CD4-positive, alpha-beta T cell treated with Interleukin-4 for 1 hour (primary cell): ENCODE measurements at places on chromosomes 4 and X.

- no peak for DNase-seq
Observed at GRCh38 chr4:176009254-176009653, 56.4 kb upstream of the WDR17 start.

GRCh38 chrX:57821703-57822387 lies 88.4 kb downstream of the ZXDA start:
- peak; percentile 60 for DNase-seq

DNA sequence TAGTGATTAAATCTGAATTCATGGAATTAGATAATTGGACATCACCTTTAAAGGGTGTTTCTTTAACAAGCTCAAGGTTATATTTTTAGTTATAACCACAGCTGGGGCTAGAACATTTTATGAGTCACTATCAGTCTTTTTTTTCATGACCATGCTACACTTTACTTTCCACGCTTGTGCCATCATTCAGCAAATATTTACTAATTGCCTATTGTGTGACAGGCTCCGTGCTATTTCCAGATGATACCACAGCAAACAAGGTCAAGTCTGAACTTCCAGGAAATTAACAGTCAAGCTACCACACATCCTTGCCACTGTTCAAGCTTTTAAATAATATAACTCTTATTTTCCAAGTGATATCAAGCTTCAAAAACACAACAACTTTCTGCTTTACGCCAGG lies 16.5 kb downstream of the SPANXN3 start:
- DNase-seq, result no peak

DNA sequence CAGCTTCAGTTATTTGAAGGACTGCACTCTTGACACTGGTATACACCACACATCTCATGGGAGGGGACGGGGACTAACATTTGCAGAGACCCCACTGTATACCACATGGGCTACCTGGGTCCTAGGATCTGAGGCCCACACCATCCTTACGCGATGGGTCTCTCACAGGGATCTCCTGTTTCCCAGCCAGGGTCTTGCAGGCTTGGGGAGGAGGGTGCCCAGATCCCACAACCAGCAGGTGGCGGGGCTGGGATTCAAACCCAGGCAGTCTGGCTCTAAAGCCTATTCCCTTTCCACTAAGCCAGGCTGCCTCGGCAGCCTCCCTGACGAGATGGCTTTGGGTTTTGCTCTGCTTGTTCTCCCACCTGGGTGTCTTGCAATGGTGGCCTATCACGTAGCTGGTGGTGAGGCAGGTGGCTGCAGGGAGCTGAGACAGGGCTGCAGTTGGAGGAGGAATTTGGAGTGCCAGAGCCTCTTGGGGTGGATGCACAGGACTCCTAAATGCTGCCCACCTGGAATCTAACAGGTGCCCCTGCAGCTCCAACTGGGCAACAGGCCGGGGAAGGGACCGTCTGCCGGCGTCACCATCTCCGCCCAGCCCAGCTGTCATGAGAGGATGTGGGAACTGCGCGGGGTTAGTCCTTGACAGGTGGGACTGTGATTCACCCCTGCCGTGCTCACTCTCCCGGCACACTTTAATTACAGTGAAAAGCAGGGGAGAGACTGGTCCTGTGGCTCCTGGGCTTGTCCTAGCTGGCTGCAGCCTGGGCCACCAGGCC lies 110.7 kb downstream of the PSAPL1 start:
- DNase-seq, result no peak

GRCh38 chr4:145945431-145946155 lies 7.0 kb upstream of the ZNF827 start:
- DNase-seq, result no peak

GRCh38 chr4:124530464-124531077 lies 182.0 kb downstream of the ANKRD50 start:
- DNase-seq, result no peak

GRCh38 chrX:65674204-65674893 lies 6.9 kb downstream of the MSN start:
- DNase-seq, result peak; percentile 35

DNA sequence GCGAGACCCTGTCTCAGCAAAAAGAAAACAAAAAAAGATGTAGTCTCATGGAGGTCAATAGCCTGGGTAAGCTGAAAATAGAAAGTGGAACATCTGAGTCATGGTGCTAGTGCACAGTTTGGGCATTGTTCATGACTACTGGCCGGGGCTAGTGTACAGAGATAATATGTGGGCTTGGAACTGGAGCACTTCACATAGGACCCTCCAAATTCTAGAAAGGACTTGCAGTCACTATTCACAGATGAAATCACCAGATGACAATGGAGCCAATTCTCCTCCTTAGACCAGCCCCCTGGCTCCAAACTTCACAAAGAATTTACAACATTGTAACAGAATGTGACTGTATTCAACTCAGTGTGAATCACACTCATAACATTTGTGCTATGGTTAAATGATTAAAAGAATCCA lies 367.8 kb upstream of the SLC7A11 start:
- no peak for DNase-seq

- DNase-seq, result no peak
Observed at GRCh38 chr4:28269426-28269825, 1408.8 kb downstream of the STIM2 start.

DNA sequence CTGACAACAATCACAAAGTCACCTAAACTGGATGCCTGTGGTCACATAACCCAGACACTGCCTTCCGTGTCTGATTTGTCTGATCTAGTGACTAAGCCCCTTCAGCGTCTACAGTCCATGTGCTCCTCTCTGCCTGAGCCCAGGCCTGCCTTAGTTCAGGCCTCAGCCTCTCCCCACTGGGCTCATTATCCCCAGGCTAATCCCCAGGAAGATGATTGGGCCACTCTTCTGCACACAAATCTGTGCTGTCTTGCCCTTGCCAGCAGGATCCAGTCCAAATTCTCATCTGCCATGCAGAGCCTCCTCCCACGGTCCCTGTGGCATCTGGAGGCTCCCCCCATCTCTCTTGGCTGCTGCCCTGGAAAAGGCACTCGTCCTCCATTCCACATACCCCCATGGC lies 96.5 kb downstream of the SLC2A9 start:
- DNase-seq, result no peak

DNA sequence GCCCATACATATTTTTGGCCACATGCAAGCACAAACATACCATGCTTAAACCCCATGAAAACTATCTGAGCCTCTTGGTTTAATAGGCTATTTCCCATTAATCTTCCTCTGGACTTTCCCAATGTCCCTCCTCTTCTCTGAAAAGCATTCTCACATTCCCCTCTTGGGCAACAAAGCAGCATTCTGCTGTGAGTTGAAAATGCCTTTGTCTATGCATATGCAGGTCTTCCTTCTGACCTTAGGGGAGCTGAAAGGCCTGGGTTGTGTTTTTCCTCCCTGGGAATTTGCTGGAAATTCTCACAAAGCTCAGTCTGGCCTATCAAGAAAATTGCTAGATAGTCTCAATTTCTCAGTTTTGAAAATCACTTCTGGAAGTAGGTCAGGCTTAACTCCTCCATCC lies 4.2 kb downstream of the VSIG4 start:
- no peak for DNase-seq

DNA sequence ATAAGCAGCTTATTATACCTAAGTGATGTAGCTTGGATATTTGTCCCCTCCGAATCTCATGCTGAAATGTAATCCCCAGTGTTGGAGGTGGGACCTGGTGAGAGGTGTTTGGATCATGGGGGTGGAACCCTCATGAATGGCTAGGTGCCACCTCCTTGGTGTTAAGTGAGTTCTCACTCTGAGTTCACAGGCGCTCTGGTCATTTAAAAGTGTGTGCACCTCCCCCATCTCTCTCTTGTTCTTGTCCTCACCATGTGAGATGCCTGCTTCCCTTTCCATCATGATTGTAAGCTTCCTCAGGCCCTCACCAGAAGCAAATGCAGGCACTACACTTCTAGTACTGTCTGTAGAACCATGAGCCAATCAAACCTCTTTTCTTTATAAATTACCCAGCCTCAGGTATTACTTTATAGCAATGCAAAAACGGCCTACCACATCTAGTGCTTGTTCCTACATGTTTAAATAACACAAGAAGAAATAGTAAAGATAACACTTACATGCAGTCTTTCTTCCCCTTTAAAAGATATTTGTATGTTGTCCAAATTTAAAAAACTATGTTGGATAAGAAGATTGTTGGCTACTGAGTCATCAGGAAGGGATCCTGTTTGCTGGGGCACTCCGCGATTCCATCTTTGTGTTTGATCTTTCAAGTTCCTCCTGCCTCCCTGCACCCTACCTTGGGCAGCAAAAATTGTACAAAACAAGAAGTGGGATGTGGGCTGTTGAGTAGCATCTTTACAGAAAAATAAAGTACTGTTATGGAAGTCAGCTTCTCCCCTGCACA lies 29.7 kb downstream of the PPP1R2C start:
- DNase-seq, result no peak

DNA sequence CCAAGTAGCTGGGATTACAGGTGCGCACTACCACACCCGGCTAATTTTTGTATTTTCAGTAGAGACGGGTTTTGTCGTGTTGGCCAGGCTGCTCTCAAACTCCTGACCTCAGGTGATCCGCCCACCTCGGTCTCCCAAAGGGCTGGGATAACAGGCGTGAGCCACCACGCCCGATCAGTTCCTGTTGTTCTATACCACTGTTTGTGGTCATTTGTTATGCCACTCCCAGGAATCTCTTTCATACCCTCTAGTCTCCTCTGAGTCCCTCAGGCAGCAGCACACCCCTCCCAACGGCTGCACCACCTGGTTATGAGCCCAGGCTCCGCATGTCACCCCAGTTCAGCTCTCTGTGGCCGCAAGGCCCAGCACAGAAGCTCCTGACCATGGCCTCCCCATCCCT lies 17.5 kb upstream of the CD99 start:
- no peak for DNase-seq

DNA sequence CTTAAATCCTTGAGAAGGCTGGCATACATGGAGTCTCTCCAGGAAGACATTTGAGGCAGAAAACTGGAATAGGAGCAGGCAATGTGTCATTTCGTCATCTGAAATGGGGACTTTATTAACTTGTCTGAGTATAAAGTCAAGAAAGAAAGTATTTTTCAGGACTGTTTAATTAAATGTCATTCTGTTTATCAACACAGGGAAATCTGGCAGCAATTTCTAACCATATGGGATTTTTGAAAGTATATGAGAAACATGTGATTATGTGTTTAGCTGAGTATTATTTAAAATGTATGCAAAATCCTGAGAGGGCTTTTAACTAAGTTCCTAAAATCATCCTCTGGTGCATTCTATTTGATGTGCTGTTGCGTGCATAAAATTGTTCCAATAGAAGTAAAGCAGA lies 3.9 kb upstream of the FAM9A start:
- DNase-seq, result no peak

GRCh38 chr4:78562687-78563086 lies 11.1 kb downstream of the ANXA3 start:
- no peak for DNase-seq

DNA sequence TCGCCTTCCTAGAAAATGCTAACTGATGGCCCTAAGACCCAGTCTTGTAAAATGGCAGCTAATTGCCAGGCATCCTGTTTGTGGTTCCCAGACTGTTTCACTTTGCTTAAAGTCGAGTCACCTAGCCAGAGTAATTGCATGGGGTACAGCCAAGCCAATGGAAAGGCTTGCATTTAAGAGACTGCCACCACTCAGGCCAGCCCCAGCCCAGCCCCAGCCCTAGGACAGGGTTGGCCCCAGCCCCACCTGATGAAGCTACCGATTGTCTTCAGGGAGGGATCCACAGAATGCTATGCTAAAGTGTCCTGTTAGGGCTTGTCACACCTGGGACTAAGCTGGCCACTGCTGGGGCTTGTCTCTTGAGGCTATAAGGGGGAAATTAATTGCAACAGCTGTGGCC lies 194.6 kb upstream of the KLF3 start:
- no peak for DNase-seq

DNA sequence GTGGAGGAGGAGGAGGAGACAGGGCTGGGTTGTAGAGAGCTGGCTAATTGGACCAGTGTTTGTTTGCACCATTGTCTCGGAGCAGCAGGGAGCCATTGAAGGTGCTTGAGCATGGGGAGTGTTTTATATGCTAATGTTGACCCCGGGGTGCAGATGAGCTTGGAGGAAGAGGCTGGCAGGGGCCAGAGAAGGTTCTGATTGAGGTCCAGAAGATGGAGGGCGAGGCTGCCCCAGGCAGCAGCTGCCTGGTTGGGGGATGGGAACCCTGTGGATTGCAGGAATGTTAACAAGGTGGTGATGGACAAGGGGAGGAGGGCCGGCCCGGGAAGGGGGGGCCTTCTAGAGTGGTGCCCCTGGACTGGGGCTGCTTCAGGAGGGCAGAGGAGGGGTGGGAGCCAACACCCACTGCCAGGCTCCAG lies 18.0 kb downstream of the DOK7 start:
- no peak for DNase-seq

GRCh38 chr4:48129307-48130014 lies 4.6 kb downstream of the TXK start:
- DNase-seq, result peak; percentile 55

DNA sequence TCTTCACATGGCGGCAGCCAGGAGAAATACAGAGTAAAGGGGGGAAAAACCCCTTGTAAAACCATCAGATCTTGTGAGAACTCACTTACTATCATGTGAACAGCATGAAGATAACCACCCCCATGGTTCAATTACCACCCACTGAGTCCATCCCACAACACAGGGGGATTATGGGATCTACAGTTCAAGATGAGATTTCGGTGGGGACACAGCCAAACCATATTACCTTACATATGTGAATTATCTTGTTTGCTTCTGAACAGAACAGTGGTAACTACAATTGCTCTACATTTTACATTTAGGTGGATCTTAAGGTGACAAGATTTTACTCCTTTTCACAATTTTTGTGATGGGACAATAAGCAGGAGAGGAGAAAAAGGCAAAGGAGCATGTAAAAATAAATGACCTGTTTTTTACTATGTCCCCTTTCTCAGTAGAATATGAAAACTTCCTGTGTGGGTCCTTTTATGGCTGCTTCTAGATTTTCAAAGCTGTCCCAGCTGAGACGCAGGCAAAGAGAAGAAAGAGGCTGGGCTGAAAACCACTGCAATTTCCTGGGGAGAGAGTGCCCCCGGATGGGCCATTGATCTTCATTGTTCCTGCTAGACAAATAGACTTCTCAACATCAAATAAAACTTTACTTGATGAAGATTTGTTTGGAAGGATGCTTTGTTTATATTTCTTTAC lies 45.9 kb upstream of the PGM2 start:
- DNase-seq, result peak; percentile 66

DNA sequence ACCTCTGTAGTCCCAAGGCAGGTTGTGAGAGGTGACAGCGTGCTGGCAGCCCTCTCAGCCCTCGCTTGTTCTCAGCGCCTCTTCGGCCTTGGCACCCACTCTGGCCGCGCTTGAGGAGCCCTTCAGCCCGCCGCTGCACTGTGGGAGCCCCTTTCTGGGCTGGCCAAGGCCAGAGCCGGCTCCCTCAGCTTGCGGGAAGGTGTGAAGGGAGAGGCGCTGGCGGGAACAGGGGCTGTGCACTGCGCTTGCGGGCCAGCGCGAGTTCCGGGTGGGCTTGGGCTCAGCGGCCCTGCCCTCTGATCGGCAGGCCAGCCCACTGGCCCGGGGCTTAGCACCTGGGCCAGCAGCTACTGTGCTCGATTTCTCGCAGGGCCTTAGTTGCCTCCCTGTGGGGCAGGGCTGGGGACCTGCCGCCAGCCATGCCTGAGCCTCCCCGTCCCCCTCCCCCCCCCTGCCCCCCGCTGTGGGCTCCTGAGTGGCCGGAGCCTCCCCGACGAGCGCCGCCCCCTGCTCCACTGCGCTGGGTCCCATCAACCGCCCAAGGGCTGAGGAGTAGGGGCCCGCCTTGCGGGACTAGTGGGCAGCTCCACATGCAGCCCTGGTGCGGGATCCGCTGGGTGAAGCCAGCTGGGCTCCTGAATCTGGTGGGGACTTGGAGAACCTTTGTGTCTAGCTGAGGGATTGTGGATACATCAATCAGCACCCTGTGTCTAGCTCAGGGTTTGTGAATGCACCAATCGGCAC lies 347.6 kb downstream of the KLHL13 start:
- DNase-seq, result no peak

- DNase-seq, result no peak
Observed at GRCh38 chr4:86233681-86234080, 126.2 kb downstream of the MAPK10 start.
